Activated CD8-positive, alpha-beta memory T cell treated with anti-CD3 and anti-CD28 coated beads, Interleukin-2, amount 10 ng/mL, durations not matched to agents 7 days and 5 days (primary cell): ENCODE measurements at places on chromosomes 5 and 9. TPM values are rescaled to one million over a fixed set of nuclear protein-coding genes. Genes with fewer than 3 reads are reported as not detected.

- no peaks in the 10 kb centered on the region for H3K27me3 ChIP-seq
- H3K4me3 ChIP-seq = no peak overlapping the region
- no peaks in the 10 kb centered on the region for H3K36me3 ChIP-seq
- no peak overlapping the region for H3K27ac ChIP-seq
- no peak for DNase-seq
Observed at GRCh38 chr9:78525986-78526560, 229.1 kb downstream of the PSAT1 start.

DNA sequence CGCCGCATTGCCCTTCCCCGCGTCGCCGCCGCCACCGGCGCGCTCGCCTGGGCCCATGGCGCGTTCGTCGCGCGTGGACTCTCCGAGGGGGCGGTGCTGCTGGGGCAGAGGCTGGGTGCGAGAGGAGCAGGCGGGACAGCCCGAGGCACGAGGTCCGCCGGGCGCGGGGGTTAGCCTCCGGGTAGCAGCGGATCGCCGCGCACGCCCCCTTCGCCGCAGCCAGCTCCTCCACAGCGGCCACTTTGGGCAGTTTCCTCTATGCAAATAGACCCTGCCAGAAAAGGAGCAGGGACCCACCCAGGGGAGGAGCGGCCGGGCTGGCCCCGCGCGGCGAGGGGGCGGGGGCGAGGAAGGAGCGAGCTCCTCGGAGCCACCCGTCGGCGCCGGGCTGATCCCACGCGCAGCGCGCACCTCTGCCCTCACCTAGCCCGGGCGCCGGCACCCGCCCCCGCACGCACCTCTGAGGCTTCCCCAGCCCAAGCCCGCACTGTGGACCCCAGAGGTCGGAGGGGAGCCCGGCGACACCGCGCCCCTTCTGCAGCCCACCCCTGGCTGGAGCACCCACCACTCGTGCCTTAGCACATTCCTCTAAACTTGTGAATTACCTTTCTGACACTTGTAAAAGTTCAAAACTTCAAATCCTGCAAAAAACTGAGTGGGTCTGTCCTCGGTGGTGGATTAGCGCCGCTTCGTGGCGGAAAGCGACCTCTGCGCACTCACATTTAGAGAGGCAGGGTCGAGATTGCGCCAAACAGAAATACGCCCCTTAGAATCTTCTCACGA is at the start of gene COL23A1:
Gene COL23A1, minus strand, starts transcription at position 253 of the 783 bp plus-strand sequence.
- DNase-seq = peak; percentile 45
- peak within 1 kb of the TSS; percentile 16 for H3K4me3 ChIP-seq
- H3K27me3 ChIP-seq = peaks cover 52% of the 10 kb centered on the region
- H3K36me3 ChIP-seq = peaks cover 15% of the 10 kb centered on the region

DNA sequence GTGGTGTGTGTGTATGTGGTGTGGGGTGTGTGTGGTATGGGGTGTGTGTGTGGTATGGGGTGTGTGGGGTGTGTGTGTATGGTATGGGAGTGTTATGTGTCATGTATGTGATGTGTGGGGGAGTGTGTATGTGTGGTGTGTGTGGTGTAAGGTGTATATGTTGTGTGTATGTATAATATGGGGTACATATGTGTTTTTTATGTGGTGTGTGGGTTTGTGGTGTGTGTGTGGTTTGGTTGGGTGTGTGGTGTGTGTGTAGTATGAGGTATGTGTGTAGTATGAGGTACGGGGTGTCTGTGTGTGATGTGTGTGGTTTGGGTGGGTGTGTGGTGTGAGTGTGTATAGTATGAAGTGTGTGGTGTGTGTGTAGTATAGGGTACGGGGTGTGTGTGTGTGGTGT is 11.4 kb downstream of the ECSCR start:
- no peak for DNase-seq
- H3K27me3 ChIP-seq = no peaks in the 10 kb centered on the region
- H3K36me3 ChIP-seq = peaks cover 3% of the 10 kb centered on the region
- no peak overlapping the region for H3K4me3 ChIP-seq
- no peak overlapping the region for H3K27ac ChIP-seq

- H3K27me3 ChIP-seq = peaks cover 39% of the 10 kb centered on the region
- no peaks in the 10 kb centered on the region for H3K36me3 ChIP-seq
- DNase-seq = no peak
- no peak overlapping the region for H3K27ac ChIP-seq
- H3K4me1 ChIP-seq = no peaks in the 10 kb centered on the region
- no peak overlapping the region for H3K4me3 ChIP-seq
Observed at GRCh38 chr5:36751886-36752285, 124.7 kb upstream of the NIPBL start.

- DNase-seq = no peak
- H3K36me3 ChIP-seq = no peaks in the 10 kb centered on the region
- no peak overlapping the region for H3K27ac ChIP-seq
Observed at GRCh38 chr5:168260353-168261226, 30.9 kb upstream of the WWC1 start.

DNA sequence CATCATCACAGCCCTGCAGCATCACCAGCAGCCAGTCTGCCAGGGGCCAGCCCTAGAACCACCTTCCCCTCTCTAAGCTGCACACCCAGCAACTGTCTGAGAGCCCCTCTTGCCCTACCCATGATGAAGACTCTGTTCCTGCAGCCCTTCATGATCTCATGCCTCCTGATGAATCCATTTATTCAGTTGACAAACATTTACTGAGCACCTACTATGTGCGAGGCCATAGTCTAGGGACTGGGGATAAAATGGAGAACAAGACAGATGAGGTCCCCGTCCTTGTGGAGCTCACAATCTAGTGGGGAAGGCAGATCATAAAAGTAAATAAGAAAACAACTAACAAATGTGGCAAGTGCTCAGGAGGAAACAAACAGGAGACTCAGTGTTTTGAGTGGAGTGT is 96.3 kb downstream of the PCDH1 start:
- DNase-seq = no peak
- H3K4me3 ChIP-seq = no peak overlapping the region
- no peak overlapping the region for H3K27ac ChIP-seq
- H3K4me1 ChIP-seq = no peaks in the 10 kb centered on the region

DNA sequence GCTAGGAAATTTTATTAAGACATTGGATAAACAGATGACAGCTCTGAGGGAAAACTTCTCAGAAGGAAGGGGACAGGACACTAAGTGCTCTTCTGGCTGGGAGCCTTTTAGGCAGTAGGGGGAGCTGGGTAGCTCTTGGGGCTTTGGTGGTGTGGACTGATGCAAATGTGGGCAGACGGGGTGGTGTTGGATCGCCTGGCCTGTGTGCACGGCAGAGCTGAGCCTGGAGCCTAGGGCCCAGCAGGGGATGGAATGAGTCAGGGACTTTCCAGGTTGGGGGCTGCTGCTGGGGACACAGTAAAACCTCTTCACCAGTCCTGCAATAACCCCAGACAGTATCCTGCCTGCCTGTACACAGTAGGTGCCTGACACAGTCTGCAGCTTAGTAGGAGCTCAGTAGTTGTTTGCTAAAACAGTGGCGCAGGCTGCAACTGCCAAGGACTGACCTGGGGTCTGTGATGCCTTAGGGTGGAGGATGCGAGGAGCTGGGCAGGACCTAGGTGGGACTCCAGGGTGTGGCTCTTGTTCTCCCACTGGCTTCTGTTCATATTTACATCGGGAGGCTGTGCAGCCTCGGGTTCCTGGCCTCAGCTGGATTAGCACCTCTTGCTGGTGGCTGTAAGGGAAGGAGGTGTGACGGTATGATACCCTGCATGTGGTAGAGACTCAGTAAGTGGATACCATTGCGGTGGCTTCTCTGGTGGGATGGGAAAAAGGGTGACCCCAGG is 83.8 kb downstream of the DAB2IP start:
- no peaks in the 10 kb centered on the region for H3K36me3 ChIP-seq
- DNase-seq = peak; percentile 64
- peaks cover 32% of the 10 kb centered on the region for H3K4me1 ChIP-seq
- peaks cover 23% of the 10 kb centered on the region for H3K27me3 ChIP-seq
- no peak overlapping the region for H3K4me3 ChIP-seq
- H3K27ac ChIP-seq = no peak overlapping the region

GRCh38 chr5:98880151-98880550 is 48.7 kb downstream of the CHD1 start:
- DNase-seq = no peak
- no peaks in the 10 kb centered on the region for H3K27me3 ChIP-seq
- H3K27ac ChIP-seq = no peak overlapping the region
- no peak overlapping the region for H3K4me3 ChIP-seq
- H3K36me3 ChIP-seq = peaks cover 56% of the 10 kb centered on the region

DNA sequence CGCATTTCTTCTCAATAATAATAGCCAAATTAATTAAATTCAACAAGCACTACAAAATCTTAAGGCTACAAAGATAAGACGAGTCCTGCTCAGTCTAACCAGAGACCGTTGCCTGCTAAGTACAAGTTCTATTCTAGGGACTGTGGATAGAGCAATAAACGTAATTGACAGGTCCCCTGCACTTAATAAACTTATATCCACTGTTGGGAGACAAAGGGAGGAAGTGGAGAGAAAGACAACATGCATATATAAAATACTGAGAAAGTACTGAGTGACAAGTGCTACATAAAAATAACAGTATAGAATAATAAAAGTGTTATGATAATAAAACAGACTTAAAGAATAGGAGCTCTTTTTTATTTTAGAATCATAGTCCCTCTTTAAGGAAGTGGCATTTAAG is 158.1 kb downstream of the MLLT3 start:
- no peak overlapping the region for H3K4me3 ChIP-seq
- no peak overlapping the region for H3K27ac ChIP-seq

DNA sequence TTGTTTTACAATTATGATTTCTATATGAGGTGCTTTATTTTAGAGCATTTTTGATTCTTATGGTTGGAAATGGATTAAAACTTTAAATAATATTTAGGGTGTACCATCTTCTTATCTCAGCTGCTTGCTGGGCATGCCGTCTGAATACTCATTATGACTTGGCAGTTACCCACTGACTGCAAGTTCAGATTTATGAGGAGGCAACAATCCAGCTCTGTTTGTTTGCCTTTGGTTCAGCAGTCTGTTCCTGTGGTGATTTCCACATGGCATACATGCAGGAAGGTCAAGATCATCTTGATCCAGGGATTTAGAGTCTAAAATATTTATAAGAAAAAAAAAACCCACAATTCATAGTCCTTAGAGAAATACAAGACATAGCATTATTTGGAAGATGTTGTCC is 1254.5 kb upstream of the NUDT12 start:
- H3K4me1 ChIP-seq = no peaks in the 10 kb centered on the region
- no peak for DNase-seq
- H3K36me3 ChIP-seq = no peaks in the 10 kb centered on the region
- no peak overlapping the region for H3K27ac ChIP-seq
- no peak overlapping the region for H3K4me3 ChIP-seq

GRCh38 chr5:41346609-41347008 is 133.3 kb upstream of the C6 start:
- H3K36me3 ChIP-seq = no peaks in the 10 kb centered on the region
- no peak for DNase-seq
- no peak overlapping the region for H3K4me3 ChIP-seq
- H3K4me1 ChIP-seq = no peaks in the 10 kb centered on the region

GRCh38 chr5:139460455-139460854 is 2.1 kb downstream of the ECSCR start:
- H3K27me3 ChIP-seq = no peaks in the 10 kb centered on the region
- H3K4me1 ChIP-seq = peaks cover 50% of the 10 kb centered on the region
- H3K36me3 ChIP-seq = no peaks in the 10 kb centered on the region
- no peak overlapping the region for H3K4me3 ChIP-seq
- peak overlapping the region; percentile 86 for H3K27ac ChIP-seq

DNA sequence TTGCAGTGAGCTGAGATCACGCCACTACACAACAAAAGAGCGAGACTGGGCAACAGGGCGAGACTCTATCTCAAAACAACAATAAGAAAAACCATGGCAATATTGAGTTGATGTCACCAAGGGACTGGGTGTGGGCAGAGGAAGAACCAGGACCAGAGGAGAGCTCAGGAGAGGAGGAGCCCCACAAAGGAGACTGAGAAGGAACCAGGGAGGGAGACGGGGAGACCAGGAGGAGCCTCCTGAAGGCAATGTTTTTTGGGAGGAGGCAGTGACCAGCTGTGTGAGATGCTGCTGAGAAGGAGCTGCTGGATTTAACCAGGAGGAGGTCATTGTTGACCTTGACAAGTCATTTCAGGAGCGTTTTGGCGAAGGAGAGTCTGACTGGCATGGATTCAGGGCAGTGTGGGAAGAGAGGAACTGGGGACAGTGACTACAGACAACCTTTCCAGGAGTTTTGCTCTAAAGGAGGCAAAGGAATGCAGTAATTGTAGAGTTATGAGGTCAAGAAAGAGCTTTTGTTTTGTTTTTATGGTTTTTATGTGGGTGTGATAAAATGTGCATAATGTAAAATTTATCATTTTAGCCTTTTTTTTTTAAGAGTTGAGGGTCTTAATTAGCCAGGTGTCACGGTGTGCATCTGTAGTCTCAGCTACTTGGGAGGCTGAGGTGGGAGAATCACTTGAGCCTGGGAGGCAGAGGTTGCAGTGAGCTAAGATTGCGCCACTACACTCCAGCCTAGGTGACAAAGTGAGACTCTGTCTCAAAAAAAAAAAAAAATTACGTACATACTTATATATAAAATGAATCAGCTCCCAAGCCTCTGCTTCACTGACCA is 17.9 kb downstream of the TRUB2 start:
- H3K36me3 ChIP-seq = peaks cover 5% of the 10 kb centered on the region
- no peak overlapping the region for H3K27ac ChIP-seq
- DNase-seq = no peak
- H3K4me1 ChIP-seq = no peaks in the 10 kb centered on the region

DNA sequence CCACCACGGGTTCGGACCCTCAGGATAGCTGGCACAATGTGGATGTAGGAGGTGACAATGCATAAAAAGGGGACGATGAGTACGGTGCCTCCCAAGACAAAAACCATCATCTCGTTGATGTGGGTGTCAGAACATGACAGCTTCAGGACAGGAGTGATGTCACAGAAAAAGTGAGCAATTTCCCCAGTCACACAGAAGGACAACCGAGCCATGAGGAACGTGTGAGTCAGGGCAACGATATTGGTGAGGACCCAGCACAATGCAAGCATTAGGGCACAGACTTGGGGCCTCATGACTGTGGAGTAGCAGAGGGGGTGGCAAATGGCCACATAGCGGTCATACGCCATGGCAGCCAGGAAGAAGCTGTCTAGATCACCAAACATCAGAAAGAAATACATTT is 491 bp downstream of the OR1N1 start:
- no peak overlapping the region for H3K4me3 ChIP-seq
- no peaks in the 10 kb centered on the region for H3K4me1 ChIP-seq
- DNase-seq = no peak

- no peak for DNase-seq
- no peak overlapping the region for H3K4me3 ChIP-seq
- H3K27me3 ChIP-seq = peaks cover 12% of the 10 kb centered on the region
- no peak overlapping the region for H3K27ac ChIP-seq
Observed at GRCh38 chr9:111828193-111828592, 33.5 kb upstream of the SHOC1 start.

The HMCN2 gene
- total RNA-seq = not detected

The GDA gene
- total RNA-seq = not detected

The SMIM33 gene
- total RNA-seq = 0.07 TPM

The CYLC2 gene
- total RNA-seq = not detected

The DIMT1 gene
- total RNA-seq = 36.0 TPM

The PTPN3 gene
- total RNA-seq = 4.1 TPM

The FOXI1 gene
- total RNA-seq = not detected
